ENCODE measurements at places on chromosomes 2 and 18.
A peak's percentile ranks its signal among the peaks of the same experiment; 100 is the strongest.

DNA sequence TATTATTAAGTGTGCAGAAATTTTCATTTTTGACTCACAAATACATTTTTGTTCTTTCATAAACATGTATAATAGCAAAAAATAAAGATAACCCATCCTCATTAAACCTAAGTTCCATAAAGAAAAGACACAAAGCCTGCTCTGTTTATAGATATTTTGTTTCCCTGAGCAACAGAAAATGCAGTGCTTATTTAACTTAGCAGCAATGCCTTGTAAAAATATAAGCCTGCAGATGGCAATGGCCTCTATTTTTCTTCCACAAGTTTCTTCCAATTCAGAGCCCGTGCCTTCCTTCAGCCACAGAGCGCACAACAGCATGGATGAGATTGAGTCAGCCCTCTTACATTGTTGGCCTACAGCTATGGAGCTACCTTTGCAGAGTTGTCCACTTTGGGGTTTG, 43.6 kb downstream of the PKP4 start:
- peaks cover 17% of the 10 kb centered on the region for H3K4me1 ChIP-seq
- H3K4me3 ChIP-seq, result no peak overlapping the region
- no peak for DNase-seq
- no peak overlapping the region for H3K27ac ChIP-seq
- peaks cover 3% of the 10 kb centered on the region for H3K36me3 ChIP-seq

GRCh38 chr2:30862054-30862651, 54.9 kb upstream of the CAPN13 start:
- DNase-seq, result peak; percentile 45
- H3K36me3 ChIP-seq, result no peaks in the 10 kb centered on the region
- H3K4me1 ChIP-seq, result peaks cover 8% of the 10 kb centered on the region
- H3K4me3 ChIP-seq, result no peak overlapping the region
- H3K27ac ChIP-seq, result no peak overlapping the region

GRCh38 chr2:48312126-48312525, 217.8 kb upstream of the STON1 start:
- peak overlapping the region; percentile 28 for H3K27ac ChIP-seq
- no peak overlapping the region for H3K4me3 ChIP-seq
- DNase-seq, result no peak
- H3K36me3 ChIP-seq, result peaks cover 12% of the 10 kb centered on the region
- H3K27me3 ChIP-seq, result no peaks in the 10 kb centered on the region

DNA sequence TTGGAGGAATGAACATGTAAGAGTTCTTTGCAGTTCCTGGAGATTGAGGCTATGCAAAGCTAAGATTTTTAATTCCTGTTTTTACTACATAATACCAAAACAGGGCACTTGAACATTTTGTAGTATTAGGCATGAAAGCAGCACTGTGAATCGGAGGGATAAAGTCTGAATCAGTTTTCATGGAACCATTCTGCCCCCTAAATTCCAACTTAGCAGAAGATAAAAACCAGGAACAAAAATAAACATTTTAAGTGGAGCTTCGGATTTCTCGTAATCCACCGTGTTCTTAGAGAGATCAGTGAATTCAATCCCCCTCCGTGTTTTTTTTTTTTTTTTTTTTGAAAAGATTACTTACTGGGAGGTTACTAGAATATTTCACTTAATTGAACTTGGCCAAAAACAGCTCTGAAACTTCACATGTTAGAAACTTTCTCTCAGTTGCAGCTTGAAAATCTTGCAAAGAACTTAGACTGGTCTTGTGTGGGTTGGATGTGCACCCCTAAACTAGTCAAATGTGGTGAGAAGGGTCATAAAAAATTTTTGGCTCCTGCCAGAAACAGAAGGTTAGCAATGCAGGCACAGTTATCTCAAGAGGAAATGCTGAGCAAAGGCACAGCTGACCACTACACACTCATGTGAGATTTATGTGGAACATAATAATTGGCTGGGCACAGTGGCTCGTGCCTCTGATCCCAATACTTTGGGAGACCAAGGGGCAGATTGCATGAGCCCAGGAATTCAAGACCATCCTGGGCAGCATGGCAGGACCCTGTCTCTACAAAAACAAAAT, 145.4 kb upstream of the RNF152 start:
- H3K4me1 ChIP-seq, result peaks cover 8% of the 10 kb centered on the region
- H3K36me3 ChIP-seq, result no peaks in the 10 kb centered on the region
- DNase-seq, result no peak

- DNase-seq, result no peak
- H3K36me3 ChIP-seq, result no peaks in the 10 kb centered on the region
- no peak overlapping the region for H3K4me3 ChIP-seq
- H3K27me3 ChIP-seq, result peaks cover 22% of the 10 kb centered on the region
- H3K27ac ChIP-seq, result no peak overlapping the region
Observed at GRCh38 chr2:38167968-38168350, 92.0 kb upstream of the CYP1B1 start.
